COLO829 (cell line): ENCODE measurements at places on chromosomes 16 and 17.

DNA sequence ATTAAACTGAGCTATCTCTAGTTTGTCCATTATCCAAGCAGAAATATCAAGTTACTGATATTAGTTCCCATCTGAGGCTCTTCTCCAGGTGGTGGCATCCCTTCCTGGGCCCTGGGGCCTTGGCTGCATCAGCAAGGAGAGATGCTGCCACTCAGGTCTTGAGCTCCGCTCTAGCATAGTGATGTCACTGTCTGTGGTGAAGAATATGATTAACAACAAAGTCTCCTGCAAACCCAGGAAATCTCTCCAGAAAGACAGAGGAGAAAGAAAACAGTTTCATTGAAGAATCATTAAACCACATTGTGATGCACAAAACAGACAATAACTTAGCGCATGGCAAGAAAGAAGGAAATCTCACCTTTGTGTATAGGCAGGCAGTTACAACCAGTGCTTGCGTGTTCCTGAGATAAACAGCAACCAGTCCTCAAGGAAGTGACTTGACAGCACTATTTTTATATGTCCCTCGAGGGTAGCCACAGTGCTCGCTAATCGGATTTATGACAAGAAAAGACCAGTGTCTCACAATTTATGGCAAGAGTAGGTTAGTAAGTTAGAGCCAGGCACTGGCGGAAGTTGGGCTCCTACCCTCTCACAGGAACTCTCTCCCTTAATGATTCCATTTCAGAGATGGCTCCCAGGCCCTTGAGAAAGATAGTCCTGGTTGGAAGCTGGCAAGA is 151.1 kb downstream of the AHSP start:
- DNase-seq: no peak

- no peak for DNase-seq
Measured at GRCh38 chr16:57876210-57876609, 73.9 kb upstream of the KIFC3 start.

GRCh38 chr17:51803161-51803560 is 355.4 kb downstream of the CA10 start:
- DNase-seq: no peak

GRCh38 chr17:58998871-58999270 is 107.8 kb downstream of the TRIM37 start:
- peak; percentile 36 for DNase-seq

DNA sequence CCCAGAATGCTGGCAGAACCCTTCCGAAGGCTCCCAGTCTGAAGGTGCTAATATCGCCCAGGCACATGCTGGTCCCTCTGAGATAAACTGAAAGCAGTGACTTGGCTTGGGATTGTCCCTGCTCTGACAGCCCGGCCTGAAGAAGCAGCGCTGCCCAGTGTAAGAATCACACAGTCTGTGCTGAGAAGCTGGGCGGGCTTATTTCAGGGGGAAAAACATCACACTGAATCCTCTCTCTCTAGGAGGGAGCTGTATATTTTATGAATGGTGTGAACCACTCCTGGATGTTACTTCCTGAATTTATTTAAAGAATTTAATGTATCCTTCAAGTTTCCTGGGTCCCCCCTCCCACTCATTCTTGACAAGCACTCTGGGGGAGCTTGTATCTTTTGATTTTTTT is 36.3 kb downstream of the GAS7 start:
- no peak for DNase-seq

DNA sequence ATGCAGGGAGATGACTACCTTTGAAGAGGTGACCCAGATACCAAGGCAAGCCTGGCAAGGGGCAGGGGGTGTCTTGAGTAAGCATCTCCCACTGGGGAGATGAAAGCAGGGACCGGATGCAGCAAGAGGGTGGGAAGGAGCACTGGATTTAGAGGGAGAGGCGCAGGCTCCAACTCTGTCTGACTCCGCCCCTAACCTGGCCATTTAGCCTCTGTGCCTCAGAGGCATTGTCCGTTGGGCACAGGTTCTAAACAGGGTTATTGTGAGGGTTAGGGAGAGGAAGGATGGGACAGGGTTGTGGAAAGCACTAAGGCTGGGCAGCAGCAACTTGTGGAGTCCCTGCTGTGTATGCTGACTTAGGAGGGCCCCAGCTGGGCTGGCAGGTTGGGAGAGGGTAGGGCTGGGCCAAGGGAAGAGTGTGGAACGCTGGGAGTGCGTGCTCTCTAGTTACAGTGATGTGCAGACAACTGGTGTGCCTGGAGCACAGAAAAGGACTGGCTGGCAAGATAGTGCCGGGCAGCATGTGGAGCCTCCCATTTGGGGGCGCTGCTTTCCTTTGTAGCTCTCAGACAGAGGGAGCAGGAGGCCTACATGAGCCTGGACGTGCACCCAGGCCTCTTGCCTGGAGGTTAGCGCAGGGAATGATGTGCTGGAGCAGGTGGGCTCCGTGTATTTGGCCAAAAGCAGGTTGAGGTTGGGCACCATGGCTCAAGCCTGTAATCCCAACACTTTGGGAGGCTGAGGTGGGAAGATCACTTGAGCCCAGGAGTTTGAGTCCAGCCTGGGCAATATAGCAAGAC is 26.2 kb downstream of the TBX2 start:
- no peak for DNase-seq

- no peak for DNase-seq
Measured at GRCh38 chr17:15981208-15981607, 18.3 kb downstream of the ZSWIM7 start.

DNA sequence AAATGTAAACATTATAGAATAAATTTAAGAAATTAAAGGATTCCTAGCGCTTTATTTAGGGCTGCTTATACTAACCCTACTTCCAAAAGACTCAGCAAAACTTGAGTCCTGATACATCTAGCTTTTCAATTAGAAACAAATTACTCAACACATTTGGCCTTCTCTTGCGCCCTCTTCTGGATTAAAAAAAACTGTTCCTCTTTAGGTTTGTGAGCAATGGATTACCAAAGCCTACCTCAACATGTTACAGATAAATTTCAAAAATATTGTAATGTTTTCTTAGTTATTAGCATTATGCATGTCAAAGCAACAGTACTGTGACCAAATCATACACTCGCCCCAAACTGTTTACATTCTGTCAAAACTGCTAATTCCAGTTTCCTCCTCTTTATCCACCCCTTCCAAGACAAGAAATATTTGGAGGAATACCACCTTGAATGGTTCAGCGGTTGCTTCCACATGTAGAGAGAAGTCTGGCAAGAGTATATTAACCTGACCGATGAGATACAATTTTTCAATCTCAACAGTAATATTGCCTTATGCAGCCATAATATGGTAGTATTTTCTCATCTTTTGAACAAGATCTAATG is 2.7 kb downstream of the NUFIP2 start:
- peak; percentile 58 for DNase-seq
